ENCODE measurements at places on chromosomes 1 and 21.

- no peak for DNase-seq
These were observed 5.8 kb upstream of the SSR2 start for GRCh38 chr1:156026588-156026987.

DNA sequence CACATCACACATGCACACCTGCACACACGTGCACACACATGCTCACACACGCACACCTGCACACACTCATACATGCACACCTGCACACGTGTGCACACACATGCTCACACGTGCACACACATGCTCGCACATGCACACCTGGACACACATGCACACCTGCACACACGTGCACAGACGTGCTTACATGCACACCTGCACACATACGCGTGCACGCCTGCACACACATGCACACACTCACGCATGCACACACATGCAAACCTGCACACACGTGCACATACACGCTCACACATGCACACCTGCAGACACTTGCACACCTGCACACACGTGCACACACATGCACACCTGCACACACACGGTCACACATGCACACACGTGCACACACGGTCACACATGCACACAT is 32.6 kb downstream of the CFAP74 start:
- no peak for DNase-seq

- DNase-seq = no peak
These were observed 48.3 kb upstream of the ARTN start for GRCh38 chr1:43885279-43885801.

- DNase-seq = no peak
These were observed 27.5 kb upstream of the ZC3H12A start for GRCh38 chr1:37446874-37447273.

GRCh38 chr1:206935491-206936067 is 10.7 kb downstream of the PIGR start:
- no peak for DNase-seq

DNA sequence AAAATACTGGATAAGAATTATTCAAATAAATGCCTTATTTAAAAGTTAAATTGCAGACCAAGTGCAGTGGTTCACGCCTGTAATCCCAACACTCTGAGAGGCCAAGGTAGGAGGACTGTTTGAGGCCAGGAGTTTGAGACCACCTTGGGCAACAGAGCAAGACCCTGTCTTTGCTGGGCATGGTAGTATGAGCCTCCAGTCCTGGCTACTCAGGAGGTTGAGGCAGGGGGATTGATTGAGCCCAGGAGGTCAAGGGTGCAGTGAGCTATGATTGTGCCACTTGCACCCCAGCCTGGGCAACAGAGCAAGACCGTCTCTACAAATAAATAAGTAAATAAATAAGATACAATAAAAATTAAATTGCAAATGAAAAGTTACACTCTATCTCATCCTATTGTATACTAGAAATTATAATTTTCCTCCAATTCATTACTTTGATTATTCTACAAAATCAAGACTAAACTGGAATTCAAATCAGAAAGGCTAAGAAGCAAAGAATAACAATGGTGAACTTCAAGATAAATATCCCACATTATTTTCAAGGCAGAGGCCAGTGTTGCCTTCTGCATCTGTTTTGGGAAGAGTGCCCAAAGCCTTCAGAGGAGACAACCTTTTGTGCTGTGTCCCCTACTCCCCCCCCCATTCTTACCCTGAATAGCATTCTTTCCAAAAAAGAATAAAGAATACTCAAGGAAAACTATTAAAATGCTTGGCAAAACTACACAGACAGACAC is 73.3 kb upstream of the IRF2BP2 start:
- no peak for DNase-seq

- no peak for DNase-seq
These were observed 5.1 kb downstream of the BEND5 start for GRCh38 chr1:48771561-48771960.

DNA sequence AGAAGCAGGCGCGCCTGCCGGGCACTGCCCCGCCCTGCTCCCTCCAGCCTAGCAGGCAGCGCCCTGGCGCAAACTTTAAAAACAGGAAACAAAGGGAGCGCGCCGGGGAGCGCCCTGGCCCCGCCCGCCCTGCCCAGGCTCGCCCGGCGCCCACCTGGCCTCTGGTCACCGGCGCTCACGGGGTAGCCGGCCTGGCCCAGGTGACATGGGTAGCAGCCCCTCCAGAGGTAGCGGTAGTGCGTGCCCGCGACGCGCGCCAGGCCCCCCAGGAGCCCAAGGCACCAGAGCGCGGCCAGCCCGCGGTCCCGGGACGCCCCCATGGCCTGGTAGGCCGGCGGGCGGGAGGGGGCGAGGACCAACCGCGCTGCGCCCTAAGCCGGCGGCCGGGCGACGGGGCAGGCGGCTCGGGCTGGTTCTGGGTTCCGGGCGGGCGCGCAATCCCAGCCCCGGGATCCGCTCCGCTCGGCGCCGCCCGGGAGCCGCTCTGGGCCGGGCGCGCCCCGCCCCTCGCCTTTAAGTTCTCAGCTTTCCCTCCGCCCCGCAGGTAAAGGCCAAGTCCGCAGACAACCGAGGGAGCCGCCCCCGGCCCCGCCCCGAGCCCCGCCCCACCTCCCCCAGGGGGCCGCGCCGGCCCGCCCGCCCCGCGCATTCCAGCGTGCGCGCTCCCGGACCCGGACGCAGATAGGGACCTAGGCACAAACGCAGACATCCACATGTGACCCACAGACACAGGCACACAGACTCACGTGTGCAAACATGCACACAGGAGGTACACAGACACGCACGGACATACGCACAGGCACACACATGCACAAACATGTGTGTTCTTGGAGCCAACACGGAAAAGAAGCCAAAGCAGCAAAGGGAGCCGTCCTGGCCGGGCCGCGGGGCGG is 76.7 kb downstream of the ARHGEF16 start:
- DNase-seq = no peak

DNA sequence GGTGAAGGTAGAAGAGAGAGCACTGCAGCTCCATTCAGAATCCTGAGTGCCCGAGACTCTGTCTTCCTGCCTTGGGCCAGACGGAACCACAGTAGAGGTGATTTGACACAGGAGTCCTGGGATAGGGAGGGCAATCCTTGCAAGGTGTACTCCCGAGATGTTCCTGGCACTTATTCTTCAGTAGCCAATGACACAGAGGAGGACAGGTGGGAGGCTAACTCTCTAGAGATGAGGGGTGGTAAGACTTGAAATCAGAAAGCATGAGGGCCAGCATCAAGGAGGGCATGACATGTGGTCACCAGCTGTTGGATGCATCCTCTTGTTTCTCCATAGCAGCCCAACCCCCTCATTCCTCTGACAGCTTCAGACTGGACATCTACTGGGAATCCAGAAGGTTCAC is 56.3 kb downstream of the CSMD2 start:
- DNase-seq = no peak

DNA sequence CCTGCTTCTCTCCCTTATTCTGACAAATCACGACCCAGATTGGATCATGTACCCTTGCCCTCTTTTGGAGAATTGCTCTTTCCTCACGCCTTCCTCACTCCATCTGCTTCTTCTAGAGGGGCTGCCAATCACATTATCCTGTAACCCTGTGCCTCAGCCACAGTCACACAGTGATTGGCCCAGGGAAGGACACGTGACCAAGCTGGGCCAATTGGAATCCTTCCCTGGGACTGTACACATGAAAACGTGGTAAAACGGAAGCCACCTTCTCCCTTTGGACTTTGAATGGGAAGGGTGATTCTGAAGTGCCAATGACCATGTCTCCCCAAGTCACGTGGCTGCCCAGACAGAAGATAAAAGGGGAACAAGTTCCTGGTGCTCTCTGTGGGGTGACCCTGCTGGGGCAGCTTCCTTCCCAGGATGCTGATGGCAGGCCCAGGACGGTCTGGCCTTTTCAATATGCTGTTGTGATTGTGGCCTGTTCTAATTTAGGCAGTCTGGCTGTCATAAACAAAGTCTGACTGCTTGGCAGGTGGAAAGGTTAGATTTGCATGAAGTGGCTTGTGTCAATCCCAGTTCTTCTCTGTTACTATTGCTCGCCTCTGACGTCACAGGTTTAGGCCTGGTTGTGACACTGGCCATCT is 92.9 kb downstream of the UBIAD1 start:
- no peak for DNase-seq
